ENCODE measurements at places on chromosomes 5 and 9. TPM values are rescaled to one million over a fixed set of nuclear protein-coding genes. Genes with fewer than 3 reads are reported as not detected.

The ELP1 gene
- 31.2 TPM for total RNA-seq

The CA9 gene
- total RNA-seq, result under 0.01 TPM

The GRXCR2 gene
- not detected for total RNA-seq

The NUTM2F gene
- not detected for total RNA-seq

The CORO2A gene
- 2.2 TPM for total RNA-seq

- no peak for DNase-seq
Measured at GRCh38 chr9:36436909-36437308, 36.8 kb upstream of the RNF38 start.

DNA sequence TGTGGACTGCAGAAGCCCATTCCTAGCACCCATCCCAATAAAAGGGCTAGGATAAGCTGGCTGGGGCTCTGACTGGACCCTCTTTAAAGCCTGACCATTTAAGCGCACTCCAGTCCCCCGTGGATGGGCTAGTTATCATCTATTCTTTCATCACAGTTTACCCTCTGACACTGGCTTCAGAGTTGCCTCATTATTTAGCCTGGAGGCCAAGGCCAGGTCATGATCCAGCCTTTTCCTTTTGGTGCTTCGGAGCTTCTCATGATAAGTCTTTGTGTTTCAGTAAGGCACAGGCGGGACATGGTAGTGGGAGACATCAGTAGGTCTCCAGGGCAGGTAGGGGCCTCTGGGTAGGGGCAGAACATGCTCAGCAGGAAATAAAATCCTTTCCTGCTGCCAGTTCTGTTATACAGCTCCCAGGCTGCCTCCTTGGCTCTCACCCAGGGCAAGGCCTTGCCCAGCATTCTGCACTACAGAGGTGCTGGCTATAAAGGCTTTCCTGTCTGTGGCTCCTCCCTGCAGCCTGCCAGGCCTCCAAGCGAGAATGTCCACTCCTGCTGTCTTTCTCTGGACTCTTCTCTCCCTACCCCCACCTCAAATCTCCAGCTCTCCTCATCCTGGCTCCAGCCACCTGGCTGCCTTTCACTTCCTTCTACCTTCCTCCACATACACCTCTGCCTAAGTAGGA is 128.8 kb downstream of the FSTL4 start:
- DNase-seq, result no peak

GRCh38 chr5:80978772-80979317 is 18.7 kb downstream of the RASGRF2 start:
- no peak for DNase-seq

- DNase-seq, result peak; percentile 99
Measured at GRCh38 chr9:109117856-109118807, 1.6 kb downstream of the TMEM245 start.

DNA sequence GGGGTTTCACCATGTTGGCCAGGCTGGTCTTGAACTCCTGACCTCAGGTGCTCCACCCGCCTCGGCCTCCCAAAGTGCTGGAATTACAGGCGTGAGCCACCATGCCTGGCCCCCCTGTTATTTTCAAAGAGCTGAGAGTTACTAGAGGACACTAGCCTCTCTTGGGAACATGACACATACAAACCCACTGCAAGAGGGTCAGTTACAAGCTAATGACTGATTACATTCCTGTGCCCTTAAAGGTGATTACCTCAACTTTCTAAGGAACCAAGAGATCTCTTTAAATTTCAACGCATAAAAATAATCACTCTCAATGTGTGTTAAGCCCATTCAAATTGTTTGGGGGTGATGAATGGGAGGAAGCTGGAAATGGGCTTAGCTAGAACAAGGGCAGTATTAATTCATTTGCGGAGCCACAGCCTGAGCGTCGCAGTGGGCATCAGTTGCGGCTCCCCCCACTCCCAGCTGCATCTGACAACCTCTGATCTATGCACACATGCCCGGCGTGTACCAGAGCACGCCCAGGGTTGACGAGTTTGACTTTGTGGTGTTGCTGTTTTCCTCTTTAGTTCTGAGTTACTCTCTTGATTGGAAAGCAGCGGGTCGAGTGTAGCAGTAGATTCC is 146.9 kb downstream of the GOLPH3 start:
- DNase-seq, result peak; percentile 28

- DNase-seq, result no peak
Measured at GRCh38 chr9:131119600-131119999, 5.8 kb upstream of the NUP214 start.

- DNase-seq, result peak; percentile 45
Measured at GRCh38 chr9:87381746-87382145, 115.9 kb upstream of the DAPK1 start.

DNA sequence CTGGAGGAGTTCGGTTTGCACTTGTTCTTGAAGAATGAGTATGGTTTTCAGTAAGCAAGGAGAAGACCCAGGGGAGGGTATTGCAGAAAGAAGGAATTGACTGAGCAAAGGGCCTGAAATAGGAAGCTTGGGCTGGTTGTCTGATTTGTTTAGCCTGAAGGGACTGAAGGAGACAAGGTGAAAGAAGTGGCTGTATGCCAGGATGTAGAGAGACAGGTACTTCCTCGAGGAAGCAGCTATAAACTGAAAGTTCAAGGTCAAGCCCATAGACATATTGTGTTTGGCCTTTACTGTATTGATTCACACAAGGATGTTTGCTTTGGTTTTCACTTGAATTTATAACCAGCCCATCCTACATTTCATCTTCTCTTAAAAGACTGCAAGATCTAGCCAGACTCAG is 183.1 kb downstream of the PALM2AKAP2 start:
- DNase-seq, result no peak

DNA sequence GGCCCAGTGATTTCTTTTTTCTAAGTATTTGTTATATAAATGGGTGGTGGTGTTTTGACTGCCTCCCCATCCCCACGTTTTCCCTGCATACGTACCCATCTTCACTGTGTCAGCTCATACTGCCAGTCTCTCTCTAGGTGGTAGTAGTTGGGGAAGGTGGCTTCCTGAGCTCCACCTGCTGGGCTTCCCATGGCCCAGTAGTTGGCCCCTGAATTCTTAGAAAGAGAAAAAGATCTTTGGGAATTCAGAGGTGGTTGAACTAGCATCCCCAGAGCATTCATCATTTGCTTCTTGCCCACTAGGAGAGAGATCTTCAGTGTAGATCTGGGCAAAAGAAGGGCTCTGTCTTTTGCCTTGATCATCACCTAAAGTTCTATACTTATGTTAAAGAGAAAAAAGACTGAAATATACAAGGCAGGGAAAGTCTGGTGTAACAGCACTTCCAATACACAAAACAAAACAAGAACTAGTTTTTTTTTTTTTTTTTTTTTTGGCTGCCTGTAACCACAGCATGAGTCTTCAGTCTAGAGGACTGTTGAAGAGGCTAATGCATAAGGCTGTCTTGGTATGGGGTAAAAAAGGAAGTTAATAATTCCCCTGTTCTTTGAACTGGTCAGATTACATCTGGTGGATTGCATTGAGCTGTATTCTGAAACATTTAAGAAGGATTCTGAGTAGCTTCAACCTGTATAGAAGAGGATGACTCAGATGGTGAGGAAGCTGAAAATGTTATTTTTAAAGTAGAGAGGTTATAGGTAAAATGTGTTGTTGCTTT is 128.7 kb downstream of the ATG10 start:
- DNase-seq, result no peak

DNA sequence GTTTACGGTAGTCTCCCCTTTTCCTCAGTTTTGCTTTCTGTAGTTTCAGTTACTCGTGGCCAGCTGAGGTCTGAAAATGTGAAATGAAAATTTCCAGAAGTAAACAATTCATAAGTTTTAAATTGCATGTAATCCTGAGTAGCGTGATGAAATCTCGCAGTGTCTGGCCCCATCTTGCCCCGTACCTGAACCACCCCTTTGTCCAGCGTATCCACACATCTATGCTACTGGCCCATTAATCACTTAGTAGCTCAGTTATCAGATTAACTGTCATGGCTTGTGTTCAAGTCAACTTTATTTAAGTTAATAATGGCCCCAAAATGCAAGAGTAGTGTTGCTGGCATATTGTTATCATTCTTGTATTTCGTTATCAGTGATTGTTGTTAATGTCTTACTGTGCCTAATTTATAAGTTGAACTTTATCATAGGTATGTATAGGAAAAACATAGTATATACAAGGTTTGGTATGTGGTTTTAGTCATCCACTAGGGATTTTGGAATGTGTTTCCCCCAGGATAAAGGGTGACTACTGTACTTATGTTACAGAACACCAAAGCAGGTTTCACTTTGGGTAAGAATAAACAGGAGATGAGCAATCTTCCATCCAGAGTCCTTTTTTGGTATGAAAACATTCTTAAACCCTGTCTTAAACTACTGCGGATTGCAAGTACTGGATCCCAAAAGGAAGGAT is 118.4 kb upstream of the KCNN2 start:
- DNase-seq, result peak; percentile 88

All from fibroblast of villous mesenchyme (primary cell).